GM12892 (cell line): ENCODE measurements at places on chromosomes 6 and 20.

- no peak for DNase-seq
Observed at GRCh38 chr6:116419069-116419786, 41.9 kb upstream of the CALHM6 start.

GRCh38 chr20:13671916-13672378 lies 33.2 kb upstream of the TASP1 start:
- no peak for DNase-seq

- no peak for DNase-seq
Observed at GRCh38 chr20:60001108-60001507, 42.9 kb downstream of the CDH26 start.

DNA sequence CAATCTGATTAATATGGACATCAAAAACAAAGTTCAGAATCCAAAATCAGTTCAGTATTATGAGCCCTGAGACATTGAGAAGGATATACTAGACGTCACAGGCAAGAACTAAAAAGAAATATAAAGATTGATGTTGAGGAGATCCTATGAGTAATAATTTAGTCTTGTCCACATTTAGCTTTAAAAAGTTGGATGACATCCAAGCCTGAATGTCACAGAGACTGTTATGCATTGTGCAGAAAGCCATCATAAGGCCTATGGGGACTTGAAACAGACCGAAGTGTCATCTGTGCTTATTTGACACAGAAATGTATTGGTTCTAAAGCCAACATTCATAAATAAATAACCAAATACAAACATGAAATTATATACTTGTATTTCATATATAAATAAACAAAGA lies 581.8 kb upstream of the MMS22L start:
- DNase-seq: no peak

DNA sequence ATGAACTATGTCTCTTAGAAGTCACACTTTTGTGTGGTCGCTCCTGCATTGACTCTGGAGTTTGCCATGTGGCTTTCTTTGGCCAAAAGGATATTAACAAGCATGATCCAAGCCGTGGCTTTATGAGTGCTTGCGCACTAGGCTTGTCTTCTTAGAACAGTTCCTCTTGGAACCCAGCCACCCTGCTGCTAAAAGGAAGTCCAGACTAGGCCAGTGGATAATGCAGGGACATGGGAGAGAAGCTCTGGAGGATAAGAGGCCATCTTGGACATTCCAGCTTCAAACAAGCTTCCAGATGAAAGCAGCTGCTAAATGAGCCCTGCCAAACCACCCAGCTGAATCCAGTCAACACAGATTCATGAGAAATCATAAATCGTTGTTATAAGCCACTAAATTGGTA lies 346.4 kb downstream of the CDC5L start:
- no peak for DNase-seq

GRCh38 chr6:170140129-170140528 lies 150.7 kb downstream of the DLL1 start:
- DNase-seq: no peak

DNA sequence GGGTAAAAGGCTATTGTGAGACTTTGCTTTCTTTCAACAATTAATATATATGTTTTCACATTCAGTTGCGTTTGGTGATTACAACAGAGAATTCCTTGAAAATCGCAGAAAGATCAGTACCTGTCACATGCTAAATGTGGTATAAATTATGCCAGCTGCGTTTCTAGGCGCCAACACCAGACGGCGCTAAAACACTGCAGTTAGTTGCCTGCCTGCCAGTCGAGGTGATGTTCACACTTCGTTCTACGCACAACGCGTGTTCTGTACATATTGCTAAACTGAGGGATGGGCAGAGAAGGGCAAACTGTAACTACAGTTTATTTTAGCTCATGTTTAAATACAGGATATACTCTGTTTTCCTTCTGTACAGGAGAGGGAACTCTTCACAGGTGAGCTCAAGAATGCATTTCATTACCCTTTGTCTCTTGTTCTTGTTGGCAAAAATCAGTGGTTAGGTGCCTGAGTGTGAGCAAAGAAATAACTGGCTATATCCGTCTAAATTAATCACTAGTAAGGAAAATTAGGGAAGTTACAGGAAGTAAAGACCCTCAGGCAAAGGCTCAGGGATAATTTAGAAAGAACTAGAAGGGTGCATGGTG lies 100.1 kb upstream of the RGS17 start:
- DNase-seq: no peak

GRCh38 chr6:1131285-1132079 lies 180.4 kb upstream of the FOXQ1 start:
- no peak for DNase-seq
